Activated CD4-positive, alpha-beta T cell treated with anti-CD3 and anti-CD28 coated beads, Interleukin-2, amount 50 U/mL, for 16 hours (primary cell): ENCODE measurements at places on chromosomes 7 and 10.

- DNase-seq: peak; percentile 87
Measured at GRCh38 chr10:69392481-69393000, 24.2 kb downstream of the TACR2 start.

DNA sequence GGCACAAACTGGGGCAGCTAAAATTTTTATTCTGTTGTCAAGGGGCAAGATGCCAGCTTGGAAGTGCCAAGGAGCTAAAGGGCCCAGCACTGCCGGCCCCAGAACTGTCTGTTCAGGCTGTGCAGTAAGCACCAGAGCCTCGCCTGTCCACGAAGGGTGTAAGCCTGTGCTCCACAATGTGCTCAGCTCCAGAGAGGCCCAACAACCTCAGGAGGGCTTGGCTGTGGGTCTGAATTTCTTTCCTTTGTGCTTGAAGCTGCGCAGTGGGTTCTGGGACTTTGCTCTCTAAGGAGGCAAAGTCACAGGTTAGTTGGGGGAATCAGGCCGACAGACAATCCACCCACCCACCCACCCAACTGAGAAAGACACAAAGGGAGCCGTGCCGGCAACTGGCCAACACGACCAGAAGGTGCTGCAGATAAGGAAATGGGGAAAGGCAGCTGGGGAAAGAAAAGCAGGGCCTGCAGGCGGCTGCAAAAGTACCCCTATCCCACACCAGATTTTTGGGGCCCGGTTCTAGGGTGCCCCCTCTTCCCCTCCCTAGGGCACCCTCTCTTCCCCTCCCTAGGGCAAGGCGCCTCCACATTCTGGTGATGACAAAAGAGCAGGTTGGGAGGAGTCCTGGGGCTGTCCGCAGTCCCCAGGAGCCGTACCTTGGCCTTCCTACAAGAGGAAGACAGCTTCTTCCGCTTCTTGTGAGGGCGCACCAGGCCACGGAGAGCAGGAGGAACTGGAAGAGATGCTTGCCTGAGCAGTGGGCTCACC, 7.7 kb downstream of the DDX56 start:
- no peak for DNase-seq

DNA sequence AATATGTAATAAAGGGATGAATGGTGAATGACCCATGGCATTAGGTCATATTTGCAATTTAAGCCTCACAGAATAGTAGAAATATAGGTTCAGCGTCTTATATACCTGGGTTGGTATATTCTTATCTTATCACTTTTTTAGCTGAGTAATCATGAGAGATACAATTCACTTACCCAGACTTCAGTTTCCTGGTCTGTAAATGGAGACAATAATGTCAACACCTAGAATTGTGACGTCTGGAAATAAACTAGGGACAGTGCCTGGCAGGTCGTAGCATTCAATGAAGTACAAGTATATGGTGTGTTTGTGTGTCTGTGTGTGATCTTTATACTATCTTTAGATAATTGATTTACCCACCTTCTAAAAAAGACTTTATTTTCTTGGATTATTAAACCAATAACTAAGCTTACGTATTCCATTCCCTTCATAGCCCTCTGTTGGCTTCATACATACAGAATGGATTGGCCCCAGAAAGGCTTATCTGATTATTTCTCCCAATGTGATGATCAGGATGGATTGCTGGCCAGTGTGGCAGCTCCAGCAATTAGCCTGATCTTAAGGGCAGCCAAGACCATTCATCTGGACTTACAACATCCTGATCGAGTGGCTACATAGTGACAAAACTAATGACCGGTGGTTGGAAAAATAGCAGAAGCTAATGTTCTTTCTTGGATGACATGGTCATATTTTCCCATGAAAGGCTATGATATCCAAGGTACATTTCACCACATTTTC, 121.2 kb upstream of the NPVF start:
- DNase-seq: no peak

DNA sequence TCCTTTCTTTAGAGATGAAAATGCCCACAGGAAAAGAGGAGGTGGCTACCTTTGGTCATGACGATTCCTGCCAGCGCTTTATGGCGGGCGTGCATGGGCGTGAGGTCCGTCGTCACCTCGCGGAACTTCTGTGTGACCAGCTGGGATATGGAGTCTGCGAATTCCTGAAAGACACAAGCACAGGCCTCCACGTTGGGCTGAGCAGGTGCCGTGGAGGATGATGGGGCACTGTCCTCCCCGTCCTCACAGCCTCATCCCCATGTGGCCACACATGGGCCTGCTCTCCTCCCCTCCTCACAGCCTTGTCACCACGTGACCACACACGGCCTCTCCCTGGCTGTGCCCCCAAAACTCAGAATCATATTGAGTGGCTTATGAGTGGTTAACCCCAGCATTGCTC, 214.7 kb downstream of the WDR37 start:
- DNase-seq: no peak

DNA sequence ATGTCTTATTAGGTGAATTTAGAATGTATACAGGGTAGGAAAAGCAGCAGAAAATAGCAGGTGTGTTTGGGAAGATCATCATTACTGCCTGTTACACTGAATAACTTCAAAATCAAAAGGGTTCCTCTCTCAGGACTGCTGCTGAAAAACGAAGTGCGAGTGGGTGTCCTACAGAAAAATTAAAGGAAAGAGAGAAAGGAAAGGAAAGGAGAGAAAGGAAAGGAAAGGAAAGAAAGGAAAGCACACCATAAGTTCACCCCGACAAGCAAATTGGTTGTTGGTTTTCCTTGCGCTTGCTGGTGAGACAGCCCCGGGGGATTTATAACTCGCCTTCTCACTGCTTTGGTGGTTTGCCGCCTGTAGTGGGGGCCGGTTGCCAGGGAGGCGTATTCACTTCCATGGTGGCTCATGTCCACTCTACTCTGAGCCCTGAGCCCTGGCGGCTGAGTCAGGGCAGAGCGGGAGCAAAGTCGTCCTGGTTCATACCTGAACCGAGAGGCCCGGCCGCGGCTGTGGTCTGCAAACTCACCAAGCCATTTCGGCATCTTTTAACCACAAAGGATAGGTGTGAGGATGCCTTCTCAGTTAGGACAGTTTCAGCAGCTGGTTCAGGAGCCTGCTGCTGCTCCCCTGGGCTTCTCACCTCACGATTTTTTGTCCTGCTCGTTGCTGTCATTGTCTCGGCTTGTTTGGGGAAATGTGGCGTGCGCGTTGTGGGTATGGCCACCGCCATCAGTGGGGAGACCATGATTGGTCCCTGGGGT, 26.1 kb downstream of the INPP5A start:
- no peak for DNase-seq

DNA sequence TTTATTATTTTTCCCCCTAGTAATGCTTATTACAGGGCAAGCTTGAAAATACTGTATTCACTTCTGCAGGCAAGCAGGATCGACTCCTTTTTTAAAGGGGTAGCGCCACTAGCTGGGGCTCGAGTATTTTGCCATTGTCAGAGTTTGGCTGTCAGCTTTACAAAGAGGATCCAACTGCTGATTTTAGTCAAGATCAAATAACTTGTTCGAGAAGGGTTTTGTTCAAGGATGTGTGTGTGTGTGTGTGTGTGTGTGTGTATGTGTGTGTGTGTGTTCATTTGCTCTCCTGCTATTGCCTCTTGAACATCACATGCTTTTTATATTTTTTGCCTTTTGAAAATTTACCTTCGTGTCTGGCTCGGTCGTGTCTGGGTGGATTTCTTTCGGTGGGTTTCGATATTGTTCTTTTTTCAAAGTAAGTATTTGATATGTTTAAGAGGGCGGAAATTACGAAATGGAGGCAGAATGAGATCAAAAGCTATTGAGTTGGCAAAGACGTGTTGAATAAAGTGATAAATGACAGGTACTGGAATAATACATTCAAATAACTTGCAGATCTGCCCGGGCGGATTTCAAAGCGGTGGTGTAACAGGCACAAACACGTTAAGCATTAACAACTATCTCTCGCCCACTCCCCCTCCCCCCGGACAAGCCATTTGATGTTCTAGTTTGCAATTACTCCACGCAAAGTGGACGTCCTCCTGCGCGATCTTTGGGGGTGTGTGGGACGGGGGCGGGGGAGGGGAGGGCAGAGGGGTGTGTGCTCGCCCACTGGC, 1.1 kb downstream of the ARID5B start:
- peak; percentile 62 for DNase-seq

DNA sequence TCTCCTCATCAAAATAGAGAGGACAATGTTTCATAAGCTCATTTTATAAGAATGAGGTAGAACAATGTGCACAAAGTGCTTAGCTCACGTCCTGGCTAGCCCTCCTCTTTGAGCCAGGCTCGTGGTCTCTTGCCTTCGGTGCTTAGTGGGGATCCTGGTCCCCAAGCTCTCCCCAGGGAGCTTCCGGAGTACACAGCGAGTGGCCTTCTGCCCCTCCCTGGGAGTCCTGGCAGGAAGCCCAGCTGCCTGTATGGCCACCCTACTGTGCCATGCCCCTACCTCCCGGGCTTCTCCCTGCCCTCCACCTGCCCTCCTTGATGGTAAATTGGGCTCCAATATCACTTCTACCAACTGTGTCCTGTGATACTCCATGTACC, 868 bp downstream of the MYO1G start:
- no peak for DNase-seq

- DNase-seq: no peak
Measured at GRCh38 chr7:108147031-108147563, 16.9 kb upstream of the LAMB4 start.

GRCh38 chr7:157238087-157238486, 98.7 kb upstream of the DNAJB6 start:
- no peak for DNase-seq

DNA sequence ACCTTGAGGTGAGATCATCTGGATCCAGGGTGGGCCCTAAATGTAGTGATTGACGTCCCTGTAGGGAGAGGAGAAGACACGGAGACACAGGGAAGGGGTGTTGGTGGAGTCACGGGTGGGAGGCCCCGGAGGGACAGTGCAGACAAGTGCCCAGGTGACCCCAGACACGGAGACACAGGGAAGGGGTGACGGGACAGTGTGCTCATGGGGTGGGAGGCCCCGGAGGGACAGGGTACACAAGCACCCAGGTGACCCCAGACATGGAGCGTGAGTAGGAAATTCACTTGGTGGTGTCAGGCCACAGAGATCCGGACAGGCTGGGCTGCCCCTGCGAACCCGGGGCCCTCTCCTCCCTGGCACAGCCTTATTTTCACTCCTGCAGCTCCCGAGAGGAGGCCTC, 176.9 kb downstream of the PTPRN2 start:
- DNase-seq: no peak

- no peak for DNase-seq
Measured at GRCh38 chr10:385571-386300, 250.5 kb downstream of the ZMYND11 start.

GRCh38 chr10:130461631-130462030, 325.4 kb downstream of the GLRX3 start:
- no peak for DNase-seq

- DNase-seq: peak; percentile 40
Measured at GRCh38 chr10:104925232-104925851, 284.3 kb downstream of the SORCS3 start.

GRCh38 chr10:101646364-101646763, 48.6 kb downstream of the FBXW4 start:
- no peak for DNase-seq

DNA sequence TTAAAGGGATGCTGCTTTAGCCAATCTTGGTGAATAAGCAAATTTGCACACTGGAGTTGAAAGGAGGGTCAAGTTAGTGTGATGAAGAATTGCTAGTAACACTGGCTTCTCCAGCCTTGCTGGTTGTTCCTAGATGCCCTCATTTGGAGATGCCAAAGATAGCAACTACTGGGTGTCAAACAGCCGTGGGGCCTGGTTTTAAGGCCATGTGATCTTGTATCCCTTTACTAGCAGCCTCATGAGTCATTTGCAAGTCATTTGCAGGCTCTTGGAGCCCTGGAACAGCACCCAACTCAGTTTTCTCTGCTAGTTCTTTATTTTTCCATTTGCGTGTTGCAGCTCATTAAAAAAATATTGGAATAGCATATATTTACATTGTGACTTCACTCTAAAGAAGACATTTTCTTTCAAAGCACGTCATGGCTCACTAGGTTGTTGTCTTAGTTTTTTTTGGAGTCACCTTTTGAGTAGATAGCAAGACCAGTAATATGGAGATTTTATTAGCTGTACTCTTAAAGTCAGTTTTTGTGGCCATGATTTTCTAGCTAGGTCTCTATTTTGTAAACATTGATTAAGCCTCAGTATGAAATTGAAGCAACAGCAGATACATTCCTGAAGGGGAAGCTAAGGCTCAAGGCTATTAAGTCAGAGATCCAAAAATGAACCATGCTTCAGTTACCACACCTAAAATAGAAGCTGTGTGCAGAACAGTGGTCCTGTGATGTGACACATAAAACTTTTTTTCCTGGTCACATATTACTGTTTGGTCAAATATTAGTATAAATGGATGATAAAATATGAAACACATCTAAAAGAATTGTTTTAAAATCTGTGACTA, 1.3 kb downstream of the LSMEM1 start:
- no peak for DNase-seq

- no peak for DNase-seq
Measured at GRCh38 chr10:86730227-86730626, 26.2 kb upstream of the BMPR1A start.

- no peak for DNase-seq
Measured at GRCh38 chr10:120978589-120979252, 127.6 kb downstream of the WDR11 start.

GRCh38 chr10:48625826-48626134, 20.9 kb upstream of the ARHGAP22 start:
- no peak for DNase-seq

DNA sequence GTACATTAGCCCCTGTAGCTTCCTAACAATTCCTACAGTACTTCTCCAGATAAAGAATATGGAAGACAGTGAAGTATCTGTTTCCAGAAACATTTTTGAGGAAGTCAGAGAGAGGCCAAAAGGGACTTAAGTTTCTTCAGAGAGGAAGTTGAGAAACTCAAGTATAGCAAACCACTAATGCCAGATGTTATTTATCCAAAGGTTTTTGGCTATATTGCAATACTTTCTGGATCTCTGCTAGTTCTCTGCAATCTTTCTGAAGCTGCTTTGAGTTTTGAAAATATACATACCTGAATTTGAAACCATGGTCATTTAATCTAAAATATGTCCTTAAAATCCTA, 64.7 kb downstream of the BICC1 start:
- no peak for DNase-seq

DNA sequence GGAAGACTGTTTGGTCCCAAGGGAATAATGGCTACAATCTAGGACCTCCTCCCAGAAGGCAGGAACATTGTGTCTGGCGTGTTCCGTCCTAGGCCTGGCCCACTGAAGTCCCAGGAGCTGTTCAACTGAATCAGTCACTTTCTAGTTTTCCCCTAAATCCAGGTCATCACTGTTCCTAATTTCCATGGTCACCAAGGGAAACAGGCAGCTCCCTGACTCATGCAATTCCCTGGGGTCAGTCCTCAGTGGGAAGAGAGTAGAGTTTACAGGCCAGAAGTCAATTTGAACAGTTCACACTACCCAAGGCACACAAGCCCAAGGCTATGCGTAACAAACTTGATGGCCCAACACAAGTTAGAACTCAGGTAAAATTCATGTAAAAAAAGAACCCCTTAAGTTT, 44.0 kb downstream of the CREB3L2 start:
- DNase-seq: no peak
